ENCODE measurements at places on chromosomes 7 and 10.

GRCh38 chr7:28296571-28297483, 115.5 kb upstream of the CREB5 start:
- peak; percentile 15 for DNase-seq

GRCh38 chr7:111750878-111751277, 188.6 kb upstream of the IMMP2L start:
- no peak for DNase-seq

- DNase-seq: no peak
Observed at GRCh38 chr7:69318794-69319193, 279.5 kb upstream of the AUTS2 start.

DNA sequence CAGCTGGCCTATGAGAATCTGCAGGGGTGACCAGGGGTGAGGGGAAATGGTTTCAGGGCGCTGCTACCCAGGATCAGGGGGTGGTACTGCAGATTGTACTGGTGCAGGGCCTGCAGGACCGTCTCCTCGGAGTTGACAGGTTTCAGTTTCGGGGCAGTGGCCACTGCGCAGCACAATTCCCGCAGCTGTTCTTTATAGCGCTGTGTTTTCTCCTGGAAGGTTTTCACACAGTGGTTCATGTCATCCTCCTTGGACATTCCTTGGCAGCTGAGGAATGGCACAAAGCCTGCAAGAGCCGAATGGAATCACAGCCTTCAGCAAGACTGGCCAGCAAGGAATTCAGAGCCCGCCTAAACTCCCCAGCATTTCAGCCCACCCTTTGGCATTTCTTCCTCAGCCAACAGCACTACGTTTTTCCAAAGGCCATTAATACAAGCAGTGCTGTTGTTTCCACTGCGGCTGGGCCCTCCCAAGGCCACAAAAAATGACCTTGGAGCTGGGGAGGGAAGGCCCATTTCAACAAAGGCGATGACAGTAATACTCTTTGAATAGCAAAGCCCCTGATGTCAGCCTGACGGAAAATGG, 44.9 kb downstream of the PNLIPRP2 start:
- no peak for DNase-seq

- DNase-seq: no peak
Observed at GRCh38 chr10:61452151-61452651, 980 bp downstream of the TMEM26 start.

DNA sequence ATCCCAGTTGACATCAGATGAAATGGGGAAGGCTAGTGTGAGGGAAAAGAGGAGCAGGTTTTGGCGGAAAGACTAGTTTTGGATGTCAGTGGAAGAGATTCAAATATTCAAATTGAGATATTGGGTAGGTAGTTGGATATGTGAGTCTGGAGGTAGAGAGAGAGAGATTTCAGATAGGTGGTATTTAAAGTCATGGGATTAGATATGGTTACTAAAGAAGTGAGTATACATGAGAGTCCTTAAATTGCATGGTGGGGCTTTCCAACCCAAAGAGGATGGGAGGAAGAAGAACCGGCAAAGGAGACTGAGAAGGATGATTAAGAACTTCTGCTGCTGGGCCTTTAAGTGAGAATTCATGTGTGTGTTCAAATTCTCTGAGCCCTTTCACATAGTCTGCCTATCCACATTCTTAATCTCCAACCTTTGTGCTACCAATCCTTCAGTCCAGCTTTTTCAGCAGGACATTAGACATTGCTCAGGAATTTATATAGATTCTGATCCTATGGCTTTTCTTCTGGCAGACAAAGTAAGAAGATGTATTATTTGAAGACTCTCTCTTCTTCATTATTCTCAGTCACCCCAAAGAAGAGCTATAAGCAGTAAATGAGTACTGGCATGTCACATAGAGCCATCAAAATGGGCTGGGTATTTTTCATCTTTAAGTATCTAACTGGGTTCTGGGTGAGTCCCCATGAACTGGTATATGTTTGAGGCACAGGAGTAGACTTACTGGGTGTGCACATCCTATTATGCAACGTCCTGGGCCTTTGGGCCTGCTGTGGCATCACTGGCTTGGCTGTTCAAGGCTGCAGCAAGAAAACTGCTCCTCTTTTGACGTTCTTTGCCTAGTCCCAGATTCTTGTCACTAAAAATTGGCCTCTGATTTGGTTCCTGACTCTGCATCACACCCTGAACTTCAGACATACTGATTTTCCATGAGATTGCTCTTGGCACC, 33.6 kb downstream of the ST7 start:
- no peak for DNase-seq

- DNase-seq: peak; percentile 52
Observed at GRCh38 chr7:143305423-143306070, 10.4 kb upstream of the CLCN1 start.

GRCh38 chr10:128885573-128886555, 581.2 kb upstream of the MGMT start:
- no peak for DNase-seq

DNA sequence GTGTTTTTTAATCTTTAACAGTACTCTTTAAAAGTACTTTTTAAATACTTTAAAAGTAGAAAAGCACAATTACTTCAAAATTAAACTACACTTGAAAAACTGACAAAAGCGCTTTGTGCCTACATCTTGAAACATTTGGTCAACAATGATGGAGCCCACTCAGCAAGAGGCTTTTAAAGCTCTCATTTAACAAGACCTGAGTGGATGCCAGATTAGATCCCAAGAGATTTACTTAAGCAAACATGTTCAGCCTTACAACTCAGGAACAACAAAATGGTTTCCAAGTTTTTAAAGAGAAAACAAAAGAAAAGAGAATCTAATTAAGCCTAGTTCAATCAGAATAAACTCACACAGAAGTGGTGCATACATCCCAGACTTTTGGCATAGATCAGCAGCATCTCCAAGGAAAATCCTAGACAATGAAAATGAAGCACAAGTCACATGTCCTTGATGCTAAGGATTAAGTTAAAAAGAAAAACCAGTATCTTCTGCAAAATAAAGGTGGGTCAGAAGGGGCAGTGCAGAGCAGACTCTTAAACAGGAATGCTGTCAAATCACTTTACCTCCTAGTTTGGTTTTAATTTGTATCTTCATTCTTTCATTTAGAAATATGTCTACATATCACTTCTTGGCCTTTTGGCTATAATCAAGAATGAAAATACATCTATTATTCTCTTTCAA, 26.2 kb downstream of the HIBADH start:
- DNase-seq: no peak

GRCh38 chr7:2967253-2967652, 76.4 kb downstream of the CARD11 start:
- no peak for DNase-seq

DNA sequence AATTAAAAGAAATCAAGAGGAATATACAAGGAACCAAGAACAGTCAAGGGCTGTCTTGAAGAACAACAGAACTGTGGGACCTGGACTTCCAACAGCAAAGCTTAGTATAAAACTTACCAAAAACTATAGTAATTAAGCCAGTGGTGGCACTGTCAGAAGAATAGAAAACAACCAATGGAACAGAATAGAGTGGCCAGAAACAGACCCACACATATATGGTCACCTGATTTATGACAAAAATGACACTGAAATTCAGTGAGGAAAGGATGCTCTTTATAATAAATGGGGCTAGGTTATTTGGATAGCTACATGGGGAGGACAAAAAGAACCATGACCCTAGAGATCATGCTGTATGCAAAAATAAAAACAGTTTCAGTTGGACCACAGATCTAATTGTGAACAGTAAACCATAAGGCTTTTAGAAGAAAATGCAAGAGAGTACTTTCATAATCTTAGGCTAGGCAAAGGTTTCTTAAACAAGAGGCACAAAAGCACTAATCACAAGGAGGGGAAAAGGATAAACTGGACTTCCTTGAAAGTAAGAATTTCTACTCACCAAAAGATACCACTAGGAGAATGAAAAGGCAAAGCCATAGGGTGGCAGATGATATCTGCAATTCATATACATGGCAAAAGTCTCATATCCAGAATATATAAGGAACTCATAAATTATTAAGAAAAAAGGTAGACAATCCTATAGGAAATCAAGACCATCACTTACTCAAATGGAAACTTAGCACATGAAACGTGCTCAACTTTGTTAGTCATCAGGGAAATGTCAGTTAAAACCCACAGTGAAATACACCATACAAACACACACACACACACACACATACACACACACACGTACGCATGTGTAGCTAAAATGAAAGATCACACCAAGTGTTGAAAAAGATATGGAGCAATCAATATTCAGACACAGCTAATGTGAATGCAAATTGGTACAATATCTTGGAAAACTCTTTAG, 20.8 kb downstream of the HYCC1 start:
- no peak for DNase-seq

DNA sequence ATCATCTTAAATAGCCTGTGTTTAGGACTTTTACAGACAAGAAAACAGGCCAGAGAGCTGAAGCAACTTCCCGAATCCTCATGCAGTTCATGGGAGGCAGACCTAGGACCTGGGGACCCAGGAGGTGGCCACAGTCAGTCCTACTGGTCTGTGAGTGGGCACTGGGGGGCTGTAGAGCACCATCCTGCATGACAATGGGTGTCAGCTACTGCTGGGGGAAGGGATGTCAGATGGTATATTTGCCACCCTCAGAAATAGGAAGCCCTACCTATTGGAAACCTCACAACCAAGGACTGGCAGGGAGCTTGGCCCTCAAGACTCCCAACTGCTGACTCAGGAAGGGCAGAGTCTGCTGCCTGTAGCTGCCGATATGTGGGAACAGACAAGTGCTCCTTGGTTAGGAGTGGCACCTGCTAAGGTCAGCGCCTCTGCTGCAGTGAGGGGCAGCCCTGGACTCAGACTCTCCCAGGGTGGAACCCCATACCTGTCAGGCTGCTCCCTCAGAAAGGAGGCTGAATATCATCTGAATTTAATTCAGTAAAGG, 29.7 kb downstream of the OGDH start:
- no peak for DNase-seq

GRCh38 chr10:132351611-132352010, 19.6 kb downstream of the LRRC27 start:
- DNase-seq: no peak

DNA sequence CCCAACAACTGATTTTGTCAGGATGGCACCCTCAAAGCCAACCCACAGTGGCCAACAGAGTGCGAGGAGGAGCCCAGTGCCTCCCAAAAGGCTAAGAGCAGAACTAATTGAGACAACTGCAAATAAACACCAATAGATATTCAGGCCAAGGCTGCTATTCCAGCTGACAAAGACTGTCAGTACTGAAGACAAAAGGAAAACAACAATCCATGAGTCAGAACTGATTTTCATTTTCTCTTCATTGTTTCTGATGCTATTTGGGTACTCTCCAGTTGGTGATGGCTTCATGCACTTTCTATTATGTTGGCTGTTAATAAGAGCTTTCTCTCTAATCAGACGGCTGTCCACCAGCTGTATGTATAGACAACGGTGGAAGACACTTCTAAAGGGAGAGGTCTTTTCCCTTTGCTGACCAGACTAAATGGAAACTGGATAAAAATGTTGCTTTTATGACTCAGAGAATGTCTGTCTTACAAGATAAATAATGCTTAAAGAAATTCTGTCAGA, 515.9 kb downstream of the PARD3 start:
- no peak for DNase-seq

DNA sequence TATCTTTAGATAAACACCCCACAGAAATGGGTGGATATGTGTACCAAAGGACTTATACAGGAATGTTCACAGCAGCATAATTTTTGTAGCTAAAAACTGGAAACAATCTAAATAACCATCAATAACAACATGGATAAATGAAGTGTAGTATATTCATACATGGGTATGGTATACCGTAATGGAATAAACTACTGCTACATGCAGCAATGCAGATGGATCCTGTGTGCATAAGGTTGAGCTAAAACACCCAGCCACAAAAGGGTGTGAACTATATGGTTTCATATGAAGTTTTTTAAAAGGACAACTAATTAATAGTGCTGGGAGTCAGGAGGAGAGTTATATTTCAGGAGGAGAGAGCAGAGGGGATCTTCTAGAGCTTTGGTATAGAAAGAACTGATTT, 389.6 kb downstream of the GFRA1 start:
- DNase-seq: no peak

- no peak for DNase-seq
Observed at GRCh38 chr7:157554393-157555238, 217.8 kb downstream of the DNAJB6 start.

DNA sequence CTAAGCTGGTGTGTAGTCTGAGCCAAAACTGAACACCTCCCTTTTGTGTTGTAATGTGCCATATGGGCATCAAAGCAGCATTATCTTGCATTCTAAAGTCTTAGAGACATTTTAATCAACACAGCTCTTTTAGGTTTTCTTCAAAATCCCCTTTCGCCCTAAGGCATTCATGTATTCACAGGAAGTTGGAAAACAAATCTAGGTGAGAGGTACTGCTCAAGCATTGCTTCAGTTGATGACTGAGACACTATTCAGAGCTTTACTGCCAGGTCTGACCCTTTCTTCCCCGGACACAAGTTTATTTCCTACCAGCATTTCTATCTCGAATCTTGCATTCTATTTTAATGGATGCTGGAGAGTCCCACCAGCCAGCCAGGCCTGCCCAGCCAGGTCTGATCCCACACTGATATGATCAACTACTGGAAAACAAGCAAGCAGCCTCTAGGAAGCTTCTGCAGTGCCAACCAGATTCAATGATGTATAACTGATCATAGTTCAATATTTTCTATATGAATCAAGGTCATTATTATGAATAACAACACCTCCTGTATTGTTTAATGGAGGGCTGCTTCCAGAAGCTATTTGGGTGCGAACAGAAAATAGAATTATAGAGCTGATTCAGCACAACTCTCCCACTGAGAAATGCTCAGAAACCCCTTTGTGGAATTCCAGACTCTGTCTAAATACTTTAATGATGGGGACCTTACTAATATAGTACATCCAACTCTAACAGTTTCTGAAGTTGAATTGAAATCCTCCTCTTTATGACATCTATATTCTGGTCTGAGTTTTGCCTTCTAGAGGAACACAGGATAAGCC, 4.0 kb upstream of the BRAF start:
- no peak for DNase-seq

- DNase-seq: no peak
Observed at GRCh38 chr10:17212802-17213221, 11.3 kb upstream of the TRDMT1 start.

DNA sequence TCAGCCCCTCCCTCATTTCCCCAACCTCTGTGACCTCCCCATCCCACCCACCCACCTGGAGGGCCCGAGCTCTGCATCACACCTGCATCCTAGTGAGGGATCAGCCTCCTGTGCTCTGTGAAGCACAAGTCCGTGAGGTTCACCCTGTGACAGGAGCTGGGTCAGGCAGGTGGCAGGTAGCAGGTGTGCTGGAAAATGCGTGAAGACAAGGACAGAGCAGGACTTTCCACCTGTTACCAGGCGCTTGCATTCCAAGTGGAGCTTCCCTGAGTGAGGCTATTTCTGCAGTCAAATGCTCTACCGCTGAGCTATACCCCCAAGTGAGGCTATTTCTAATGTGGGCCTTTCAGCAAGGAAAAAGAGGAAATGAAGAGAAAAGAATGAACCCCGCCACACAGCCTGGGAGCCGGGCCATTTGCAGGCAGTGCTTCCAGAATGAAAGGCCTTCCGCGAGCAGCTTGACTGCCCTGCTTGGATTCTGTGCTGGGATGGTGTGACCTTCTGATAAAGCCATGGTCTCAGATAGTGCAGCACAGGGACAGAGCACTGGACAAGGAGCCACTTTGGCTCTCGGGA, 13.3 kb upstream of the CPXM2 start:
- no peak for DNase-seq

GRCh38 chr7:116776610-116777289, 85.6 kb upstream of the CAPZA2 start:
- no peak for DNase-seq
